ENCODE measurements at places on chromosomes 13 and 19. TPM values are rescaled to one million over a fixed set of nuclear protein-coding genes. Genes with fewer than 3 reads are reported as not detected.

Gene MRPL4
- total RNA-seq = 157 TPM

Gene KIR3DL2
- total RNA-seq = not detected

Gene CGB1
- not detected for total RNA-seq

Gene KATNAL1
- 119 TPM for total RNA-seq

Gene CRLF1
- total RNA-seq = 29.3 TPM

Gene PPM1N
- total RNA-seq = 0.31 TPM

Gene NLRP11
- 4.9 TPM for total RNA-seq

Gene CYP4F22
- total RNA-seq = not detected

Gene ADPRHL1
- total RNA-seq = 2.1 TPM

DNA sequence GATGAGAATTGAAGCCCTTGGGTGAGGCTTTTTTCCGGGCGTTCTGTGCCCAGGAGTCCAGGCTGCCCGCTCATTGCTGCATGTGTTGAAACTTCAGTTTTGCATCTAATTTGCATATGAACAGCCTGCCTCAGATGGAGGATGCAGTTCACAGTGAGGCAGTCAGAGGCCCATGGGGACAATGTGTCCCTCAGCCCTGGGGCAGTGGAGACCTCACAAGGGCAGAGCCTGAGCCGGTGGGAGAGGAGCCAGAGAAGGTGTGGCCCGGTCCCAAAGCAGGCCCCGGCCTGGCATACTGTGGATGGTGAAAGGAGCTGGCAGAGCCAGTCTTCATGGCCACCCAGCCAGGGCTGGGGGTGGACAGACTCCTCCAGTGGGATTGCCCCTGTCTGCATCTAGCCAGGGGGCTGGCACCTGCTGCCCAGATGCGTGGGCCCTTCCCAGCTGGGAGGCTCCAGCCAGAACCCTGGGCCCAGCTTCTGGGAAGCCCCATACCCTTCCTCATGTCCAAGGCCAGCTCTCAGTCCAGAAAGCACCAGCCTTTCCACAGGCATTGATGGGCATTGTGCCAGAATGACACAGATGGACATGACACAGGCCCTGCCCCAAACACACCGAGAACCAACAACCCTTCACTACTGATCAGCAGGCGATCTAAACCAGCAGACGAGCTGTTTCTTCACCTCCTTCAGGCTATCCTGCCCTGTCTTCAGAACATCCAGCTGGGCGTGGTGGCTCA, 32.9 kb upstream of the KCTD15 start:
- no peak for DNase-seq

DNA sequence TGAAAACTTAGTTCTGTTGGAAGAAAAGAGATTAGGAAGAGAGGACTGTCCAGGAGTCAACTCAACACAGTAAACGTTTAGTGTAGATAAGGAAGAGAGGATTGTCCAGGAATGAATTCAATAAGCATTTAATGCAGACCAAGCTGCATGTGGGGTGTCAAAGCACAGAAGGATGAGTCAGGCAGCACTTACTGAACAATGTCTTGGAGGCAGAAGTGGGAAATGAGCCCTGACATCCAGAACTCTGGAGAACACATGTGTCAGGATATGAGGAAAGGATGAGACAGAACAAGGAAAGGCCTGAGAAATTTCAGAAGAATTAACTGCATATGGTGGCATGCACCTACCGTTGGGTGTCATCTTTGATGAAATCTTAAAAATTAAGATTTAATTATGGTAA, 429.2 kb upstream of the HTR2A start:
- DNase-seq = no peak

DNA sequence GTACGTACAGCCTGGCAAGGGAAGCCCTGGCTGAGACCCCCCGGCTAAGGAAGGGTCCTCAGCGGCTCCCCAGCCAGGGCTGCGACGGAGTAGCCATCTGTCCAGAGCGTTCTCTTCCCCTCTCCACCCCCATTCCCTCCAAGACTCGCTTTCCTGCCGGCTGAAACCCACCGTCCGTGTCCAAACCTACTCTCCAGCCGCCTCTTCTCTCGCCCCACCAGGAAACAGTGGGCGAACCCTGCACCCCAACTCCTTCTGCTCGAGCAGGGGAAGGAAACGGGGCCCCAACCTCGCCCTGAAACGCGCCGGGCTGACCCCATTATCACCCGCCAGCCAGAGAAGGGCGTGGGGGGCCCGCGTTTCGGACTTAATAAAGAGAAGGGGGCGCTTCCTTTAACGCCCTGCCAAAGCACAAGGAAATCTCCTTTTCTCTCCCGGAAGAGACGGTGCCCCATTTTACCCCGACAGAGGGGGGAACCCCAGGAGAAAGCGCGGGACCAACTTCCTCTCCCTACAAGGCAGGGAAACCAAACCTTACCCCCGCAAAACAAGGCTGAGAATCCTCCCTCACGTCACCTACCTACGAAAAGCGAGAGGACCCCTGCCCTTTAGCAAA, 2.5 kb downstream of the ZC3H4 start:
- DNase-seq = no peak

DNA sequence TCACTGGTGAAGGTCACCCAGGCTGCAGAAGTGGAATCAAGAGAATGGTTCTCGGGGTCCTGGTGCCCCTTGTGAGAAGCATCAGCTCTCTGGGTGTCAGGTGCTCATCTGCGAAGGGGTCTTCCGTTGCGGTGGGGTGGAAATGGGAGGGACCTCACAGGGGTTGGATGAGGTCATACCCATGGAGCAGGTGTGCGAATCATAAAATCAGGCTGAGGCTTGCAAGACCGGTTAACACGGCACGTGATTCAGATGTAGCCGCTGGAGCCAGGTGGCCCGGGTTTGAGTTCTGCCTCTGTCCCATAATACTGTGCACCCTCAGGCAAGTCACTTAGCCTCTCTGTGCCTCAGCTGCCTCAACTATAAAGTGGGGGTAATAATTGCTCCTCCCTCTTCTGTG, 3.9 kb upstream of the KLK15 start:
- DNase-seq = no peak

DNA sequence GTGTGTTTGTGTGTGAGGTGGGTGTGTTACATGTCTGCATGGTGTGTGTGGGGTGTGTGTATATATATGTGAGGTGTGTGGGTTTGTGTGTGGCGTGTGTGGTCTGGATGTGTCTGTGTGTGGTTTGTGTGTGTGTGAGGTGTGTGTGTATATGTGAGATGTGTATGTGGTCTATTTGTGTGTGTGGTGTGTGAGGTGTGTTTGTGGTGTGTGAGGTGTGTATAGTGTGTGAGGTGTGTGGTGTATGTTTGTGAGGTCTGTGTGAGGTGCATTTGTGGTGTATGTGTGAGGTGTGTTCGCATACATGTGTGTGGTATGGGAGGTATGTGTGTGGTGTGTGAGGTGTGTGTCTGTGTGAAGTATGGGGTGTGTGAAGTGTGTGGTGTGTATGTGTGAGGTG, 12.5 kb upstream of the TNFRSF19 start:
- DNase-seq = no peak

- DNase-seq = no peak
These were observed 302.6 kb downstream of the COG6 start for GRCh38 chr13:39957868-39958677.

- no peak for DNase-seq
These were observed 191.4 kb downstream of the POSTN start for GRCh38 chr13:37407156-37407555.

- no peak for DNase-seq
These were observed 134.5 kb downstream of the LMO7 start for GRCh38 chr13:75770592-75771011.

GRCh38 chr19:13339869-13340268, 166.4 kb downstream of the CACNA1A start:
- no peak for DNase-seq

DNA sequence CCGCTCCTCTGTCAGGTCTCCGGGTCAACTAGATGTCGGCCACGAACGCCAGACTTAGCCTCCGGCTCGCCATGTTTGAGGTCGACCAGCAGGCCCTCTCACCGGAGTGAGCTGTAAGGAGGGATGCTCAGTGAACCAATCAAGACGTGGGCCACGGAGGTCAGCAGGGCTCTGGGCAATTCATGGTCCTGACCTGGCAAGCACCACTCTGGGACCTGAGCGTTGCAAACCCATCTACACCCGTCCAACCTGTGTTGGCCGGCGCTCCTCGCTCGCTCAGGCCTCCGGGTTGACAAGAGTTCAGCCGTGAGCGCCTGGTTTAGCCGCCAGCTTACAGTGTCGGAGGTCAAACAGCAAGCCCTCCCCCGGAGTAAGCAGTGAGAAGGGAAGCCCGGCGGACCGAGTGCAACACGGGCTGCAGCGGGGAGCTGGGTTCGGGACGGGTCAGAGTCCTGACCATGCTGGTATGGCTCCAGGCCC, 1361.9 kb downstream of the UQCRFS1 start:
- DNase-seq = no peak

- no peak for DNase-seq
These were observed 306 bp downstream of the SUGT1 start for GRCh38 chr13:52652980-52653303.

- DNase-seq = no peak
These were observed 248.0 kb downstream of the RFC3 start for GRCh38 chr13:34065928-34066327.

DNA sequence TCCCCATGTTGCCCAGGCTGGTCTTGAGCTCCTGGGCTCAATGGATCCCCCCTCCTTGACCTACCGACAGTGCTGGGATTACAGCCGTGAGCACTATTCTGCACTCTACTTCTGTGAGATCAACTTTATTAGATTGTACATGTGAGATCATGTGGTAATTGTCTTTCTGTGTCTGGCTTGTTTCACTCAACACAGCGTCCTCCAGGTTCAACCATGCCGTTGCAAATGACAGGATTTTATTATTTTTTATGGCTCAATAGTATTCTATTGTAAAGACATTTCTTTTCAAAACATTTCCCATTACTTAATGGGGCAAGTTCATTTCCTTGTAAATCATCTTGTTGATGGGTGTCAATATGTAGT, 1.5 kb upstream of the OBI1 start:
- no peak for DNase-seq

DNA sequence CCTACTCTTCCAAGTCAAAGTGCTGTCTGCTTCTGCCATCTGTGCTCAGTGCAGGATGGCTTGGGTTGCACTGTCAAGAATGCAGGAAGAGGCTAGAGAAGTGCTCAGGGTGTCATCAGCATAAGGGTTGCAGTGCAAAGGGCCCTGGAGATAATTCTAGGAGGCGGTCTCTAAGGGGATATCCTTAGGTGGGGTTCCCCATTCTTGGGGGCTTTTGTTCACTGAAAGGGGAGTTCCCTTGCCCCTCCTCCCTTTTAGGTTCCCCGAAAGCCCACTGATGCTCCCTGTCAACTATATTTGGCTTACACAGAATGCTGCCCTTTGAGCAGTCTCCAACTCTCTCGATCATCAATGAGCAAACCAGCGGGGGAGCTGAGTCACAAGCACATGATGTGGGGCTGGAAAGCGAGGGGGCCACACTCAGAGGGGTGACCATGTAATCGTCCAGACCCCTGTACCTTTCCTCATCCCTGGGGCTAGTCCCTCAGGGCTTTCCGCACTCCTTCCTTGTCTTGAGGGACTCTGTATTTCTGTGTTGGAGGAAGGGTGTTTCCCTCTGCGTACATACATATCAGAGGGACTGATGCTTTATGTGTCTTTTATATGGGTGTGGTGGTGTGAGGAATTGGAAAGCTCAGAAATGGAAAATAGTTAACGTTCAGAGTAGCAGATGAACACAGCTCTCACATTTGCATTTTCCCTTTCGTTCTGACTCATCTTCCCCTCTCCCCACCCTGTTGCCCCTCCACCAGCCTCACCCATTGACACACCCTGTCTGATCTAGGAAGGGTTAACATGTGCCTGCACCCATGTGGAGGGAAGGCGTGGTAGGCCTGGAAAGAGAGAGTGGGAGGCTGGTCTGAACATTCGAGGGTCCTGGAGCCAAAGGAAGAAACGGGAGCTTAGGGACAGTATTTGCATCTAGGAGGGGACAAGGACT, 6.7 kb downstream of the ZBTB32 start:
- DNase-seq = no peak

DNA sequence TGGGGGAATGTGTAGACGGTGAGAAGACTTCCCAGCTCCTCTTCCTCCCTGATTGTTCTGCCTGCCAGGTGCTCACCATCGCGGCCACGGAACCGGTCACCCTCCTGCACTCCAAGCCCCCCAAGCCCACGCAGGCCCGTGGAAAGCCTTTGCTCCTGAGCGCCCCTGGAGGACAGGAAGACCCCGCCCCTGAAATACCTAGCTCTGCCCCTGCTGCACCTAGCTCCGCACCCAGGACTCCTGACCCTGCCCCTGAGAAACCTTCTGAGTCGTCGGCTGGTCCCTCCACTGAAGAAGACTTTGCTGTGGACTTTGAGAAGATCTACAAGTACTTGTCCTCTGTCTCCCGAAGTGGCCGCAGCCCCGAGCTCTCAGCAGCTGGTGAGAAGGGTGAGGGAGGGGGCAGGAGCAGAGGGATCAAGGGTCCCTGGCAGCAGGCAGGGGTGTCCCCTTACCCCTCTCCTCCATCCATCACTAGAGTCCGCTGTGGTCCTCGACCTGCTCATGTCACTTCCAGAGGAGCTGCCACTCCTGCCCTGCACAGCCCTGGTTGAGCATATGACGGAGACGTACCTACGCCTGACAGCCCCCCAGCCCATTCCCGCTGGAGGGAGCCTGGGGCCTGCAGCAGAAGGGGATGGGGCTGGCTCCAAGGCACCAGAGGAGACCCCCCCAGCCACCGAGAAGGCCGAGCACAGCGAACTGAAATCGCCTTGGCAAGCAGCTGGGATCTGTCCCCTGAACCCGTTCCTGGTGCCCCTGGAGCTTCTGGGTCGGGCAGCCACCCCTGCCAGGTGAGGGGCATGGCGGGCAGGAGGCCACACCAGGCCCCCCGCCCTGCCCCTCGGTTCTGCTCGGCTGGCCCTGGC, 2.1 kb downstream of the SNAPC2 start:
- DNase-seq = no peak

GRCh38 chr19:55247621-55248099, 11.2 kb downstream of the PPP6R1 start:
- no peak for DNase-seq

DNA sequence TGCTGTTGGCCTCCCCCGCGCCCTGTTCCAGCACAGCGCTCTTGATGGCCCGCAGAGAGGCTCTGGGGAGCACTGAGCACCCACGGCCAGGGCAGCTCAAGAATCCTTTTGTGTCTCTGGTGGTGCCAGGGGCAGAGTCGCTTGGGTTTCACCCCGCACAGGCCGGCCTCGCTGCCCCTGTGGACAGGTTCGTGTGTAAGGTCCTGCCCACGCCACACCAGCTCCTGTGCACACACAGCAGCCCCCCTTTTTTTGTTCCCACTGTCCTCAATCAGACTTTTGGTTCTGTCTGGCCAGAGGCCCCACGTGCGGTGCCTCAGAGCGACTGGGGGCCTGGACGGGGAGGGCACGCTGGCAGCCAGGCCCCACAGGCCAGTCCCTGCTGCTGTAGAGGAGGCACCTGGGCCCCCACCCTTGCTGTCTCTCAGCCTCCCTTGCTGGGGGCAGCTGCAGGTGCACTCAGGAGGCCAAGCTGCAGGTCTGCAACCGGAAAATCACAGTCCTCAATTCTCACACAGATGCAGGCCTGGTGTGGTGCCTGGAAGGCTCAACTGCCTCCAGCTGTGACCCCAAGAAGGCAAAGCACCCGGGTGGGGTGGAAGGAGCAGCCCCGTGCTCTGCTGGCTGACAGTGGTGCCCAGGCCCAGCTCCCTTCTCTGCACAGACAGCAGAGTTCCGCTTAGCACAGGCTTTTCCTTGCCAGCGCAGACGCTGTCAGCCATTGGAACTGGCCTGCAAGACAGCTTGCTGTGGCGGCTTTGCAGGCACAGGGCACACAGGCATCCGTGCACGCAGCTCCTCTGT, 12.6 kb upstream of the F7 start:
- DNase-seq = no peak

GRCh38 chr13:32142956-32143375, 111.4 kb downstream of the FRY start:
- DNase-seq = peak; percentile 25

- no peak for DNase-seq
These were observed 79.4 kb downstream of the DPF1 start for GRCh38 chr19:38144667-38145066.

GRCh38 chr13:83008212-83008929, 873.9 kb downstream of the SLITRK1 start:
- no peak for DNase-seq
